Aortic smooth muscle cell (primary cell): ENCODE measurements at places on chromosomes 3 and 15. TPM values are rescaled to one million over a fixed set of nuclear protein-coding genes. Genes with fewer than 3 reads are reported as not detected.

PTPRG gene
- total RNA-seq: 63.0 and 63.9 TPM in 2 replicates

OPA1 gene
- total RNA-seq: 69.9 and 83.1 TPM in 2 replicates

CEP19 gene
- 3.3 and 3.7 TPM in 2 replicates for total RNA-seq

C3orf70 gene
- total RNA-seq: 0.99 and 2.0 TPM in 2 replicates

EFHB gene
- total RNA-seq: 0.13 and 0.68 TPM in 2 replicates

LCTL gene
- total RNA-seq: under 0.01 and 0.06 TPM in 2 replicates

PRSS50 gene
- not detected in 2 replicates for total RNA-seq

ISLR gene
- total RNA-seq: 69.2 and 95.8 TPM in 2 replicates

PAK6 gene
- total RNA-seq: 0.13 TPM in 1 of 2 replicates, not detected in the other

TLR9 gene
- total RNA-seq: under 0.01 TPM in 1 of 2 replicates, not detected in the other

ITPKA gene
- 1.7 and 2.4 TPM in 2 replicates for total RNA-seq

VEPH1 gene
- 43.6 and 62.6 TPM in 2 replicates for total RNA-seq

CLRN1 gene
- not detected in 2 replicates for total RNA-seq

SERINC4 gene
- under 0.01 and 0.06 TPM in 2 replicates for total RNA-seq

CLDN16 gene
- not detected in 2 replicates for total RNA-seq

C3orf49 gene
- total RNA-seq: not detected in 2 replicates

ST8SIA2 gene
- not detected in 2 replicates for total RNA-seq

TMCO5A gene
- total RNA-seq: not detected in 2 replicates

TUBGCP5 gene
- total RNA-seq: 34.7 and 35.9 TPM in 2 replicates

THPO gene
- total RNA-seq: 0.13 TPM in 1 of 2 replicates, not detected in the other

RTP3 gene
- total RNA-seq: not detected in 2 replicates

LYSMD2 gene
- 2.7 and 4.9 TPM in 2 replicates for total RNA-seq
